ENCODE measurements at places on chromosomes 6 and 20.

DNA sequence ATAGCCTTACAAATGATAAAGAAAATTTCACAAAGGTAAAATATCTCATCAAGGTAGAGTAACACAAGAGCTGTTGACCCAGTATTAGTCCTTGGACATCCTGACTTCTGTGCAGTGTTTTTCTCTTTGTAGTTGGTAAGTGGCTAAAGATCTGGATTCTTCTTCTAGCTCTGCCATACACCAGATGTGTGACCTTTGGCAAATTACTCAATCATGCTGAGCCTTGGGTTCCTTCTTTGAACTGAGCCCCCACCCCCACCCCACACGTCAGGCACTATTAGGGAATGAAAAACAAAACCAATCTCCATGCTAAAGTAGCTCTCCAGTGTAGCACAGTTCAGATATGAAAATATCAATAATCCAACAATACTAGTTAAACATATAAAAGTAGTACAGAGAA lies 15.1 kb upstream of the TRIM39 start:
- DNase-seq: no peak

DNA sequence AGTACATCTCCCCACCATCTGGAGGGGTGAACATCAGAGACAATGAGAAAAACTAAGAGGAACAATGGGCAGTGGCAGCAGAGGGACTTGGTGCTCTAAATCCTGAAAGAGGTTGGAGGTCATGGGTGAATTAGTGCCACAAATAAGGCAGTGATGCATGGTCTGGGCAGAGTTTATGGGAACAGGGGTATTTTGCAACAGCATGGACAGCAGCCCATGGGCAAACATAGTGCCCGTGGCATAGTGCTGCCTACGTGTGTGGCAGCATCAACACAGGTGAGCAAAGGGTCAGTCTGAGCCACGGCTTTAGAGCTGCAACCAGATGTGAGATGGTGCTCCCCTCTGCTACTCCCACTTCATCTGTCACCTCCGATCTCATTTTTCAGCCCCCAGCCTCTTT lies 459.1 kb upstream of the CITED2 start:
- DNase-seq: no peak

- DNase-seq: no peak
Measured at GRCh38 chr20:61170496-61171320, 81.4 kb upstream of the CDH4 start.

- DNase-seq: no peak
Measured at GRCh38 chr6:1124885-1125284, 187.0 kb upstream of the FOXQ1 start.

- no peak for DNase-seq
Measured at GRCh38 chr20:1562622-1563021, 5.1 kb upstream of the SIRPD start.

- DNase-seq: peak; percentile 20
Measured at GRCh38 chr20:461254-462198, 807 bp downstream of the TBC1D20 start.

- DNase-seq: no peak
Measured at GRCh38 chr20:8413691-8414090, 281.6 kb downstream of the PLCB1 start.

DNA sequence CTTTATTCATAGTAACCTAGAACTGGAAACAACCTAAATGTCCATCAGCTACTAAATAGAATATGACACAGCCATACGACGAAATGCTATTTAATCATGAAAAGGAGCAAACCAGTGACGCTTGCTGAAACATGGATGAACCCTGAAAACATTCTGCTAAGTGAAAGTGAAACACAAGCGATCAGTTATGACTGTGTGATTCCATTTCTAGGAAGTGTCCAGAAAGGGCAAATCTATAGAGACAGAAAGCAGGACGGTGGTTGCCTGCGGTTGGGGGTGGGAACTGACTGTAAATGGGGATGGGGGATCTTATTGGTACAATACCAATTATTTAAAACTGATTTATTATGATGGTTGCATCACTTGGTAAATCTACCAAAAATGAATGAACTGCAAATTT lies 126.8 kb downstream of the IPCEF1 start:
- no peak for DNase-seq

DNA sequence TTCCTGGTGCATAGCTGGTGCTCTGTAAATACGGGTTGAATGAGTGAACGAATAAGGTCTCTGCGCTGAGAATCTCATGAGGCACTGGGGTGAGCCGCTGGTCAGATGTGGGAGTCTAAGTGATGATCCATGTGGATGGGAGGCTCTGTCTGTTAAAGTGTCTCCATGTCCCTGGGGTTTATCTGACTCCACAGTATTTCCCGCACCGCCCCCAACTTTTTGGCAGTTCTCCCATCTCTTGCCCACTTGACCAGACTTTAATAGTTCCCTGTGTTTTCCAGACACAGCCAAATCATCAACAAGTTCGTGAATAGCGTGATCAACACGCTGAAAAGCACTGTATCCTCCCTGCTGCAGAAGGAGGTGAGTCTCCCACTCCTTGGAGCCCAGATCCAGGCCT lies 9.9 kb downstream of the BPIFA2 start:
- no peak for DNase-seq

- no peak for DNase-seq
Measured at GRCh38 chr20:58652606-58653294, 1.7 kb downstream of the STX16 start.

DNA sequence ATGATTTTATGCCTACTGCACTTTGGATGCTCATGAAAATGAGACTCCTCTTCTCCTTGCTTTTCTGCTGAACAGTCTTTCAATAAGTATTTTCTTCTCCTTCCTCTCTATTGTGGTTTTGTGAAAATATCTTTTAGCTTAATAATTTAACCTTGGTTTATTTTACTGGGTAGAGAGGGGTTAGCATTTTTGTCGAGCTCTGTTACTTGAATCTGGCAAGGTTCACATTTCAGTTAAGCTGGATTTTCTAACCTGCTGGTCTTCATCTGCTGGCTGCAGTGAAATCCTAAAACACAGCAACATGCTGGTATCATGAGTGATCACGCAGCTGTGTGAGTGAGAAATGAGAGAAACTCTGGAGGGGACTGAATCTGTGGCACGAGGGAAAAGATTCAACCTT lies 222.7 kb upstream of the NOX3 start:
- DNase-seq: no peak

DNA sequence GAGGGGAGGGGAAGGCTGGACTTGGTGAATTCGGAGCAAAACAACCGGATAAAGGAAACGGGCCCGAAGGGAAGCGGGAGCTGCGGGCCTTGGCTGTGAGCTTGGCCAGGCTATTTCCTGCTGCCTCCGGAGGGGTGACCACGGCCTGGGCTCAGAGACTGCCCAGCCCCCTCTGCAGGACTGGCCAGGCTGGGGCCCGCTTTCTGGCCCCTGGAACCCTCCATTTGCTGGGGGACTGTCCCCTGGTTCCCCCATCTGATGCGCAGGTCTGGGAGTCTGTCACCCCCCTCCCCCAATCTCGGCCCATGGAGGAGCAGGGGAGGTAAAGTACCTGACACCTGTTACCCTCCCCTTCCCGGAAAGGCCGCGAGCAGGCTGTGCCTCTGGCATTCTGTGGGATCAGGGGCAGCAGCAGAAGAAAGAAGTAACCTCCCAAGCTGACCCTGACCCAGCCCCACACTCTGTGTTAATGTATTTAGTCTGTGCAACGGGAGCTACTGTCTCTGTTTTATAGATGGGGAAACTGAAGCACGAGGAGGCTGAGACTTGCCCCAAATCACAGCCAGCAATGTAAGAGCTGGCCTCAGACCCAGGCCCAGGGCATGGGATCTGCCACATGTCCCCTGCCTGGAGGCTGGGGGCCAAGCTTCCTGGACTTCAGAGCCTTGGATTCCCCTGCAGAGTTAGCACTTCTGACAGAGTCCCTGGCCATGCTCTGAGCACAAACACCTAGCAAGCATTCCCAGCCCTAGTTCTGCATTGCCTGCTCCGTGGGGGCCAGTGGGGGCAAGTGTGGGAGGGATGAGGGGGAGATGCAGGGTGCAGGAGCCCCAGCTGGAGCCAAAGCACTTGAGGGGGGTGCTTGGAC lies 3.5 kb downstream of the C20orf204 start:
- no peak for DNase-seq

- no peak for DNase-seq
Measured at GRCh38 chr6:135025775-135026174, 28.8 kb downstream of the HBS1L start.

DNA sequence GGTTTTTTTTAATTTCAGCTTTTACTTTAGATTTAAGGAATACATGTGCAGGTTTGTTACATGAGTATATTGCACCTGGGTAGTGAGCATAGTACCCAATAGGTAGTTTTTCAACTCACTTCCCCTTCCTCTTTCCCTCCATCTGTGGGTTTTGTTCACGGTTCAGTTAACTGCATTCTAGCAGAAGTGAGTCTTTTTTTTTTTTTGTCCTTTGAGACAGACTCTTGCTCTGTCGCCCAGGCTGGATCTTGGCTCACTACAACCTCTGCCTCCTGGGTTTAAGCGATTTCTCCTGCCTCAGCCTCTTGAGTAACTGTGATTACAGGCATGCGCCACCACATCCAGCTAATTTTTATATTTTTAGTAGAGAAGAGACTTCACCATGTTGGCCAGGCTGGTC lies 8.7 kb downstream of the UBR2 start:
- no peak for DNase-seq

GRCh38 chr6:6588064-6588923 lies at the start of gene LY86:
Gene LY86 (plus strand): TSS chr6:6588720. CDS start chr6:6588735, 15 bp downstream.
- DNase-seq: no peak

DNA sequence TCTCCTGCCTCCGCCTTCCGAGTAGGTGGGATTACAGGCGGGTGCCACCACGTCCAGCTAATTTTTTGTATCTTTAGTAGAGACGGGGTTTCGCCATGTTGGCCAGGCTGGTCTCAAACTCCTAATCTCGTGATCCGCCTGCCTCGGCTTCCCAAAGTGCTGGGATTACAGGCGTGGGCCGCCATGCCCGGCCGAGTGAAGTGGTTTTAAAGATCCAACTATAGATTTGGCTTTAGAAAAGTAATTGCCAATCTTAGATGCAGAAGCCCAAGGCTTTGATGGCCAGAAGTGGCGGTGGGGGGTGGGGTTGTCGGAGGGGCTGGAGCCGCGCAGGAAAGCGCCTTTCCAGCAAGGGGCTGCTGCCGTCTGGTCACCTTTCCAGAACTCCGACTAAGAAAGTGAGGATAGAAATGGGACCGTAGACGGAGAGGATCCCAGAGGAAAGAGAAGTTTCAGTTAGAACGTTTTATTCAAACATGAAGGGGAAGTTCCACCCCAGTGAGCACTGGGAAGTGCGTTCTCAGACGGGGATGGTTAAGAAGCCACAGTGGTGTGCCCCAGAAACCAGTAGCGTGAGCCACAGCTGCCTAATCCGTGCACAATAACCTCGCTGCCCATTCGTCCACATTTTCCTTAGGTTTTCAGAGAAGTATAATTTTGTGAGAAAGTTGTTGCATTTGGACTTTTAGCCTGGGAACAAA lies 69.7 kb downstream of the DLL1 start:
- no peak for DNase-seq

GRCh38 chr20:50312682-50313521 lies 122.3 kb downstream of the CEBPB start:
- DNase-seq: no peak

GRCh38 chr6:4220558-4220957 lies 85.2 kb upstream of the ECI2 start:
- no peak for DNase-seq

- DNase-seq: no peak
Measured at GRCh38 chr6:127538750-127539264, 19.7 kb upstream of the MTCL3 start.

DNA sequence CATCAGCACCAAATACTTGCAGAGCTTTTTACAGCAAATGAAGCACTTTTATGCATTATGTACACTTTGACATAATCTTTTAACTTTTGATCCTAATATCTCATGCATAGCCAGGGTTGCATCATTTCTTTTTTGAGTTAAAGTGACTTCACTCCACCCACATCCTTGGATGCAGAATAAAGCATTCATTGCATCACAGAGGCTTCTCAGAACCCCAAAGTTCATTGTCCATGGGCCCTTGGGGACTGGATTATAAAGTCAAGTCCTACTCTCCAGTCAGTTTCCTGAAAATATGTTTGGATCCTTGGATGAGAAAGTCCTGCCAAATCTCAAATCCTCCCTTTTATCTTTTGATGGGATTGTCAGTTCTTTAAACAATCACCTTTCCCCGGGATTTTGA lies 10.6 kb upstream of the EFHC1 start:
- no peak for DNase-seq

DNA sequence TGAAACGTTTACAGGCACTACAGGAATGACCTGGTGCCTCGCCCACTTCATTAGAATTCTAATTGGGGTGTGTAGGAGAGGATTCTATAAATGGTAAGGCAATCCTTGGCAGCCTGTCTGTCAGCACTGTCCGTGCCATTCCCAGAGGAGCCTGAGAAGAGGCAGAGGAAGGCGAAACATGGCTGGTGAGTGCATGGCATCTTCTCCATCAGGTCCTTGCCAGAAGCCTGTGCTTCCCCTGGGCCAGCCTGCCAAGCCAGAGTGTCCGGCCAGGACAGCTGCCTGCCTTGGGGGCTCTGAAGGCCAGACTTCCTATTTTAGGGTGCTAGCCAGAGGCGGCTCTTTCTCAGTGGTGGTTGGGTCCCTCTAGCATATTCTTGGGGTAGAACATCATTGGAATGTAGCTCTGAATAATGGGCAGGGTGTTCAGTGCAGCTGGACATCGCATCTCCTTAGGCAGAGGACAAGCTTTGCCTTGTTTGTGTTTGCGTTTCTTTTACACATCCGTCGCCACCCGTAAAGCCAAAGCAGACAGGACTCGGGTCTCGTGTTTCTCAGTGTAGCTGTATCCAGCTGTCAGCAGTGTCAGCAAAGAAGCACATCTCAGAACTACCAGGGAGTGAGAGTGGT lies at the start of gene TGM3:
Gene TGM3 (plus strand): TSS at position 116 of the 630 bp plus-strand sequence. CDS start 63 bp downstream, at position 179.
- DNase-seq: no peak

DNA sequence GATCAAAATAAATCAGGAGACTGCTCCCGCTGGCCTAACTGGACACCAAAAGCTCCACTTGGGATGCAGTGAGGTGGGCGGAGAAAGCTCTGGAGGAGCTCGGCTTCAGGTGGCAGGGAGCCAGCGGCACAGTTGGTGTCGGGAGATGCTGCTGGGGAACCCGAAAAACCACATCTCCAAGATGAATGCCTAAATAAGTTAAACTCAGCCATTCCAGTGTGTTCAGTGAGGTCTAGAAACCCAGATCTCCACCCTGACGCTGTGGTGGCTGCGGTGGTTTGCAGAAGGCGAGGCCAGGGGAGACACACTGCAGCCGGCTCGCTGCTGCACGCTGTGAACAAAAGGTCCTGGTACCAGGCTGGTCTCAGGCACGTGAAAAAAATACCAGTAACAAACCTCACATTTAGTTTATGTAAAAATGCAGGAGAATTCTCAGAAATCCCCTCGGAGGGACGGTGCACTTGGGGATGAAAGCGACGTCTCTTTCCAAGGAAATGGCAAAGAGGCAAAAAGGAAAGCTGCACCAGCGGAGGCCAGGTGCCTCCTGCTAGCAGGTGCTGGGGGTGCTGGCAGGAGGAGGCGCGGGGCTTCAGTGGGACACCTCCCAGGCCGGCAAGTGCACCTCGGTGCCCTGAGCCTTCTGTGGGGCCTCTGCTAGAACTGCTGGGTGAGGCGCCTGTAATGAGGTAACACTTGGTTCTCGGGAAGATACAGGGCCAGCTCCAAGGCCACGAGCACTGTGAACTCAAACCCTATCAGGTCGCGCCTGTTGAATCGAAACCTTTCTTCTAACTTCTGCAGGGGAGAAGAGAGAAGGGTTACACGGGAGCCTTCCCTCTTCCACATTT lies 3.6 kb downstream of the RPS21 start:
- DNase-seq: no peak
